ENCODE measurements at places on chromosomes 4 and X. TPM values are rescaled to one million over a fixed set of nuclear protein-coding genes. Genes with fewer than 3 reads are reported as not detected.

ZNF827 gene
- total RNA-seq, result 5.9 TPM

DNA sequence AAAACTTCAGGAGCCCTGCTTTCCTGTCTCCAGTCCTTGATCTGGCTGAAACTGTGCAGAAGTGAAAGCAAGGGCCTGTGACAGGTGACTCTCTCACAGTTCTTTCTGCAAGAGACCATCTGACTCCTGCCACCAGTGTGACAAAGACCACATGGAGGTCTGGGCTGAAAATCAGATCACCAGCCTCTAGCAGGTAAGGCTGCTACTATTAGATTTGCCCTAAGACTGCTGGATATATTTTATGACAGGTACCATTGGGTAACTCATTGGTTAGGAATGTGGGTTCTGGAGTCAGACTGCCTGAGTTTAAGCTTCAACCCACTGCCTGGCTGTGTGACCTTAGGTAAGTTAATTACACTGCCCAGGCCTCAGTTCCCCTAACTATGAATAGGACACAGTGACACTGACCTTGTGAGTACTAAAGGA is 163.3 kb upstream of the SLC7A11 start:
- DNase-seq, result no peak

DNA sequence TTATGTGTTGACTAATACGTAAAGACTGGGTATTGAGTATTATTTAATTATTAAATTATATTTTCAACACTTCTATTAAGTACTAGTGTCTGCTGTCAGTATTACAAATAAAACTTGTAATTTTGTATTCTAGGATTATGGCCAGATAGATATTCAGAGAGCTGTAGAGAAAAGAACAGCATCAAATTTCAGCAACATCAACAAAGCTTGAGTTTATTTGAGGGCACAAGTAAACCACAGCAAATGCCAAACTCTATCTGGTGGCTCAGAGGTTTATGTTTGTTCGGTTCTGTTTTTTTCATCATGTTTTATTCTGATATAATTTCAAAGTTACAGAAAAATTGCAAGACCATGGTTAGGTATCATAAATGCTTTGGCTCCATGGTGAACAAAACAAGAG is 1530.5 kb downstream of the PCDH18 start:
- no peak for DNase-seq

ABCB7 gene
- 20.8 TPM for total RNA-seq

GRCh38 chr4:16417198-16417597 is 190.9 kb upstream of the TAPT1 start:
- no peak for DNase-seq

- no peak for DNase-seq
These were observed 18.5 kb downstream of the SUV39H1 start for GRCh38 chrX:48715072-48715471.

GRCh38 chr4:107243141-107243781 is 207.1 kb upstream of the DKK2 start:
- no peak for DNase-seq

GRCh38 chrX:49710744-49711319 is 15.0 kb upstream of the PAGE1 start:
- DNase-seq, result peak; percentile 32

DNA sequence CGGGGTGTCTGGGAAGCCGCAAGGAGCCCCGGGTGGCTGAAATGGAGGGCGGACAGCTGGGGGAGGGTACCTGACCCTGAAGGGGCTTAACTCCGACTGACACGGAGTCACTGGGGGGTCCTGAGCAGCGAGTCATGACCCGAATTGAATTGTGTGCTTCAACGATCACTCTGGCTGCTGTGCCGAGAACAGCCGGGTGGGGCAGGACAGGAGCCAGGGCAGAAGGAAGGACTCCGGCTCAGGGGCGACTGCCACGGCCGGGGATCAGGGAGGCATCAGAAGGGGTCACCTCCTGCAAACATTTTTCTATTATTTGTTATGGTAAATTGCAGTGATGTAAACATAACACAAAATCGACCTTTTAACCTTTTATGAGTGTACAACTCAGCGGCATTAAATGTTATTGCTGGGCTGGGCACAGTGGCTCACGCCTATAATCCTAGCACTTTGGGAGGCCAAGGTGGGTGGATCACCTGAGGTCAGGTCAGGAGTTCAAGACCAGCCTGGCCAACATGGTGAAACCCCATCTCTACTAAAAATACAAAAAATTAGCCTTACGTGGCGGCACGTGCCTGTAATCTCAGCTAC is 21.6 kb downstream of the ZFYVE28 start:
- no peak for DNase-seq

F11 gene
- not detected for total RNA-seq

- DNase-seq, result peak; percentile 41
These were observed 31.1 kb downstream of the ART3 start for GRCh38 chr4:76105652-76106051.

GRCh38 chr4:175916626-175917351 is 104.7 kb upstream of the GPM6A start:
- DNase-seq, result no peak

- DNase-seq, result no peak
These were observed 59.7 kb upstream of the LRAT start for GRCh38 chr4:154683956-154684681.

Measured in SK-MEL-5 (cell line).